ENCODE measurements at places on chromosomes 5 and 9. TPM values are rescaled to one million over a fixed set of nuclear protein-coding genes. Genes with fewer than 3 reads are reported as not detected.

ZNF454 gene
- total RNA-seq: not detected

ANKRD20A1 gene
- total RNA-seq: 9.6 TPM

GABRA6 gene
- not detected for total RNA-seq

RASEF gene
- not detected for total RNA-seq

IL5 gene
- not detected for total RNA-seq

MRPL36 gene
- total RNA-seq: 50.3 TPM

FAXDC2 gene
- not detected for total RNA-seq

SCGB3A2 gene
- not detected for total RNA-seq

HOMER1 gene
- total RNA-seq: 6.0 TPM

SLC36A3 gene
- not detected for total RNA-seq

CCNB1 gene
- total RNA-seq: 220 TPM

TMEM203 gene
- total RNA-seq: 27.3 TPM

NR5A1 gene
- not detected for total RNA-seq

SLC24A2 gene
- total RNA-seq: not detected

GHR gene
- not detected for total RNA-seq

LTC4S gene
- 1.3 TPM for total RNA-seq

IFNA21 gene
- not detected for total RNA-seq

CPEB4 gene
- 13.3 TPM for total RNA-seq

GPRIN1 gene
- 8.9 TPM for total RNA-seq

PTGES gene
- not detected for total RNA-seq

CSF2 gene
- 14.6 TPM for total RNA-seq

ZNF366 gene
- not detected for total RNA-seq

Measured in activated T-helper 17 cell treated with anti-CD3 and anti-CD28 coated beads, Interleukin-2, amount 50 U/mL, for 72 hours (primary cell).